Neural progenitor cell (in vitro differentiated cells): ENCODE measurements at places on chromosomes 4 and X. TPM values are rescaled to one million over a fixed set of nuclear protein-coding genes. Genes with fewer than 3 reads are reported as not detected.

The PDZD4 gene
- total RNA-seq, result 1.9 and 5.2 TPM in 2 replicates

The PNMA3 gene
- 2.9 and 3.1 TPM in 2 replicates for total RNA-seq

The RAI2 gene
- 0.59 TPM in 1 of 2 replicates, not detected in the other for total RNA-seq

The DTHD1 gene
- total RNA-seq, result not detected in 2 replicates

The LSM6 gene
- total RNA-seq, result 99.3 and 227 TPM in 2 replicates

The UBA6 gene
- total RNA-seq, result 120 and 162 TPM in 2 replicates

The TMEM47 gene
- total RNA-seq, result 85.2 and 106 TPM in 2 replicates

The UGT2A1 gene
- total RNA-seq, result not detected in 2 replicates

The SOD3 gene
- 0.11 and 1.6 TPM in 2 replicates for total RNA-seq

The CT45A3 gene
- not detected in 2 replicates for total RNA-seq

The BEX1 gene
- total RNA-seq, result 52.2 and 63.5 TPM in 2 replicates

The OPHN1 gene
- total RNA-seq, result 4.2 and 4.5 TPM in 2 replicates

The FAAH2 gene
- total RNA-seq, result 8.5 and 24.6 TPM in 2 replicates

The PCDH7 gene
- total RNA-seq, result 7.9 and 8.1 TPM in 2 replicates

The RAB33A gene
- total RNA-seq, result 4.4 and 5.1 TPM in 2 replicates

The SMIM43 gene
- 0.06 TPM in 1 of 2 replicates, not detected in the other for total RNA-seq

The NAP1L5 gene
- 2.4 and 6.9 TPM in 2 replicates for total RNA-seq

The AKAP4 gene
- total RNA-seq, result not detected in 2 replicates

The NUDT11 gene
- 35.7 and 58.4 TPM in 2 replicates for total RNA-seq

The FAM120C gene
- total RNA-seq, result 4.6 and 5.1 TPM in 2 replicates

The DKK2 gene
- total RNA-seq, result 0.03 TPM in 1 of 2 replicates, not detected in the other

The GC gene
- not detected in 2 replicates for total RNA-seq
